Endothelial cell (in vitro differentiated cells): ENCODE measurements at places on chromosomes 11 and 22. TPM values are rescaled to one million over a fixed set of nuclear protein-coding genes. Genes with fewer than 3 reads are reported as not detected.

GRCh38 chr22:47768027-47768426, 1005.6 kb downstream of the TBC1D22A start:
- no peak overlapping the region for H3K27ac ChIP-seq
- peaks cover 3% of the 10 kb centered on the region for H3K27me3 ChIP-seq
- DNase-seq, result no peak
- no peaks in the 10 kb centered on the region for H3K4me1 ChIP-seq

- no peak overlapping the region for H3K27ac ChIP-seq
- H3K4me1 ChIP-seq, result no peaks in the 10 kb centered on the region
- peaks cover 5% of the 10 kb centered on the region for H3K27me3 ChIP-seq
- peaks cover 5% of the 10 kb centered on the region for H3K36me3 ChIP-seq
These were observed 6.7 kb downstream of the OR5AN1 start for GRCh38 chr11:59365232-59366018.

GRCh38 chr11:9206496-9206895, 58.7 kb downstream of the DENND5A start:
- no peak for DNase-seq
- H3K4me1 ChIP-seq, result peaks cover 4% of the 10 kb centered on the region
- peaks cover under 1% of the 10 kb centered on the region for H3K27me3 ChIP-seq
- H3K27ac ChIP-seq, result no peak overlapping the region
- no peak overlapping the region for H3K4me3 ChIP-seq

DNA sequence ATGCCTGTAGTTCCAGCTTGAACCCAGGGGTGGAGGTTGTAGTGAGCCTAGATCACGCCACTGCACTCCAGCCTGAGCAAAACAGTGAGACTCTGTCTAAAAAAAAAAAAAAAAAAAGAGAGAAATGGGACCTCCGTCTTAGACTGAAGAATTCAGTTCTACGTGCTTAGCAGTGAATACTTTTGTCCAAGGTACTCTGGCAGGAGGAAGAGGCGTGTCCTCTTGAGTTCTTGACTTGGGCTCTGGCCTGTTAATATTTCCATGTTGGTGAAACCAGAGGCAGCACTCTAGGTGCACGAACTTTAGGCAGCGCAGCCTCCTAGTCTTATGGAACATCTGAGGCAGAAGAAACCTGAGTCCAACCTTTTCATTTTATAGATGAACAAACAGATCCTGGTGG, 2.4 kb downstream of the HMBS start:
- DNase-seq, result no peak
- peaks cover 5% of the 10 kb centered on the region for H3K4me1 ChIP-seq
- H3K27me3 ChIP-seq, result peaks cover 4% of the 10 kb centered on the region
- no peak overlapping the region for H3K27ac ChIP-seq
- H3K36me3 ChIP-seq, result peaks cover 10% of the 10 kb centered on the region

GRCh38 chr11:62125881-62126280, 2.1 kb downstream of the INCENP start:
- H3K27me3 ChIP-seq, result peaks cover 8% of the 10 kb centered on the region
- peaks cover 9% of the 10 kb centered on the region for H3K36me3 ChIP-seq
- H3K27ac ChIP-seq, result peak overlapping the region; percentile 33
- peaks cover 17% of the 10 kb centered on the region for H3K4me1 ChIP-seq
- DNase-seq, result no peak

Gene YWHAH
- total RNA-seq, result 285 TPM

GRCh38 chr11:74438681-74439080, 28.7 kb downstream of the KCNE3 start:
- no peak overlapping the region for H3K4me3 ChIP-seq
- no peaks in the 10 kb centered on the region for H3K27me3 ChIP-seq
- H3K27ac ChIP-seq, result no peak overlapping the region
- no peak for DNase-seq
- no peaks in the 10 kb centered on the region for H3K4me1 ChIP-seq

GRCh38 chr11:106208760-106209159, 131.3 kb downstream of the AASDHPPT start:
- peaks cover 3% of the 10 kb centered on the region for H3K27me3 ChIP-seq
- H3K36me3 ChIP-seq, result no peaks in the 10 kb centered on the region
- H3K4me1 ChIP-seq, result no peaks in the 10 kb centered on the region
- H3K27ac ChIP-seq, result no peak overlapping the region
- no peak for DNase-seq

- peaks cover 4% of the 10 kb centered on the region for H3K27me3 ChIP-seq
- H3K27ac ChIP-seq, result no peak overlapping the region
- no peaks in the 10 kb centered on the region for H3K36me3 ChIP-seq
These were observed 27.9 kb upstream of the SMPD1 start for GRCh38 chr11:6362185-6362872.

Gene CHRDL2
- total RNA-seq, result 0.21 TPM

GRCh38 chr11:34840736-34841386, 75.3 kb downstream of the APIP start:
- DNase-seq, result no peak
- peaks cover 7% of the 10 kb centered on the region for H3K4me1 ChIP-seq
- H3K4me3 ChIP-seq, result no peak overlapping the region
- H3K27me3 ChIP-seq, result peaks cover 3% of the 10 kb centered on the region
- no peaks in the 10 kb centered on the region for H3K36me3 ChIP-seq
- H3K27ac ChIP-seq, result no peak overlapping the region

Gene GRK3
- 7.1 TPM for total RNA-seq

DNA sequence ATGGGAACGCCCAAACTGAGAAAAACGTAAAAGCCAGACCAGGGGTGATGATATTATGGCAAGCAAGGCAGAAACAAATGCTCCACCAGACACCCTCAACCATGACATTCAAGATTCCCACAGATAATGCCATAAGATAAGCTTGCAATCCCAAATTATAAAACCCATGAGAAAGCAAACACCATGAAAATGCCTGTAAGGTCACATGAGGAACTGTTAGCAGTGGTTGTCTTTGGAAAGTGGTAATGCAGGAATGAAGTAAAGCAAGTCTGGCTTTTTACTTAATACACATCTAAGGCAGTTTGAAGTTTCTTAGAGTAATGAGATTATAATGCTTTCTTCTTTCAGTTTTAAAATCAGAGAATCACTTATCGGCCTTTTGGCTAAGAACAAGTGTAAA, 111.0 kb downstream of the MN1 start:
- H3K27me3 ChIP-seq, result peaks cover 2% of the 10 kb centered on the region
- no peak overlapping the region for H3K27ac ChIP-seq
- H3K4me1 ChIP-seq, result peaks cover 7% of the 10 kb centered on the region

DNA sequence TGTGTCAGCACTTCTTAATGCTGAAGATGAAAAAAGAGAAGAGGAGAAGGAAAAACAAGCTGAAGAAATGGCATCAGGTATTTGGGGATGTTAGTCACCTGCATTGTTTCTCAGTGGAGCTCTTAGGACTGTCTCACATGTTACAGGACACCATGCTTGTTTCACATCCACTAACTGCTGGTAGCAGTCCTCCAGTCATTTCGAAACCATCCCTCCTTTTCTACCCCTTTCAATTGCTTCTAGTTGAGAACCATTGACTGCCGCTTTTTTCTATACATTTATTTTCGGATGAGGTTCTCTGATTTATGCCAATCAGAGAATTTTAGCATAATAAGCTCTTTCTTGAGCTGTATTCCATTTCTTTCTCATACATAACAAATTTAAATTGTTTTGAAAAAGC, 21.5 kb downstream of the BIRC2 start:
- no peak for DNase-seq
- H3K4me1 ChIP-seq, result peaks cover 18% of the 10 kb centered on the region
- peaks cover 43% of the 10 kb centered on the region for H3K36me3 ChIP-seq
- no peak overlapping the region for H3K27ac ChIP-seq
- no peaks in the 10 kb centered on the region for H3K27me3 ChIP-seq
- peak overlapping the region; percentile 3 for H3K4me3 ChIP-seq

- H3K27ac ChIP-seq, result no peak overlapping the region
- H3K27me3 ChIP-seq, result no peaks in the 10 kb centered on the region
- no peaks in the 10 kb centered on the region for H3K4me1 ChIP-seq
- no peak overlapping the region for H3K4me3 ChIP-seq
These were observed 18.3 kb upstream of the ZBED5 start for GRCh38 chr11:10876158-10876557.

DNA sequence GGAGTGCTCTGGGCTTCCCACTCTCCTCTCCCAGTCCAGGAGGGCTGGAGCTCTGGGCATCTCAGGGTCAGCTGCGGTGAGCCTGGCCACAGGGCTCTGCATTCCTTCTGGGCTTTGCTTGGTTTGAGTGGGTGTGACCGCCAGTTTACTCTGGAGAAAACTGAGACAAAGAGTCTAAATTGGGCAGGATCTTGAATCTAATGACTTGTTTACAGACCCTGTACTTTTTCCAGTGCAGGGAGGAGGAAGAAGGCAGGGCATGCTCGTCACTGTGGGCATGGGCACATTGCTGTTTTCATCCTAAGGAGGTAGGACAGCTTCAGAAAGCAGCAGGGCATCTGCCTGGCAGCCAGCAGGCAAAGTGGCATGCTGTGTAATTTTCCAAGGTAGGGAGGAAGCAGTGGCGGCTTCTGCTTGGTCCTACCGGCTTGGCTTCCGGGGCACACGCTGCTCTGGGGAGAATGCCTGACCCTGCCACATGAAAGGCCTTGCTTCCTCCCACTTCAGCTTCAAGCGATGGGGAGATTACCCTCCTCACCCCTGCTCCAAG, 22.9 kb downstream of the FLI1 start:
- peak overlapping the region; percentile 98 for H3K27ac ChIP-seq
- H3K4me1 ChIP-seq, result peaks cover 96% of the 10 kb centered on the region
- H3K4me3 ChIP-seq, result peak overlapping the region; percentile 71
- H3K36me3 ChIP-seq, result peaks cover 76% of the 10 kb centered on the region
- peaks cover 19% of the 10 kb centered on the region for H3K27me3 ChIP-seq
- DNase-seq, result no peak

DNA sequence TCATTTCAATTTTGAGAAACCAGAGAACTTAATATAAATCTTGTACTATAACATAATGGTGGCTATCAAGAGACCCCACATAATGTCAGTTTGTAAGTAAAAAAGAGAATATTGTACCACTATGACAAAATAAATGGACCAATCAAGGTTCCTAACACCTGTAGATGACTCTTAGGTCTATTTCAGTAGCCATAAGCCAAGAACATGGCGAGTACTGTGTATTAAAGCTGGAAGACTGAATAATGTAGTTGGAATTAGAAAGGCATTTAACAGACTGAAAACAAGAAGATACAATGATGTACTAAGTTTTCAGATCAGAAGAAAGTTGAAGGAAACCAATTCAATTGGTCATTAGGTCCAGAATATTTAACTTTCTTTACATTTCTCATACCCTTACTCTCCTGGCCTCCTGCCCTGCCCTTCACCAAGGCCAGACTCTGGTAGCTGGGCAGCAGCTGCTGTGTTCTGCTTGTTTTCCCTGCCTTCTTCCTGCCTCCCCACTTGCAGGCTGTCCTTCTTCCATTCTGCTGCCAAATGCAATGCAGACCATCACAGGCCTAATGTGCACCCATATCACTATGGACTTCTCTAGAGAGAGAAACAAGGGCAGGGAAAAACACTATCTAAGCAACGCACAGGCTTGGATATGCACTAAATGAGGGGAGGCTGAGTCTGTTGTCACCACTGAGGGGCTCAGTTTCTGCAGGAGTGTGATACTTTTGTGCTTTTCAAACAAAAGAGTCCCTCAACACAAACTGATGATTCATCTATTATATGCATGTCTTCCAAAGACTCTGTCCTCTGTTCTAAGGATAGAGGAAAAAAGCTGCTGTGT, 60.1 kb downstream of the RAB30 start:
- peaks cover 35% of the 10 kb centered on the region for H3K4me1 ChIP-seq
- H3K4me3 ChIP-seq, result no peak overlapping the region
- H3K36me3 ChIP-seq, result no peaks in the 10 kb centered on the region
- H3K27ac ChIP-seq, result peak overlapping the region; percentile 44
- peaks cover 5% of the 10 kb centered on the region for H3K27me3 ChIP-seq
- DNase-seq, result no peak

DNA sequence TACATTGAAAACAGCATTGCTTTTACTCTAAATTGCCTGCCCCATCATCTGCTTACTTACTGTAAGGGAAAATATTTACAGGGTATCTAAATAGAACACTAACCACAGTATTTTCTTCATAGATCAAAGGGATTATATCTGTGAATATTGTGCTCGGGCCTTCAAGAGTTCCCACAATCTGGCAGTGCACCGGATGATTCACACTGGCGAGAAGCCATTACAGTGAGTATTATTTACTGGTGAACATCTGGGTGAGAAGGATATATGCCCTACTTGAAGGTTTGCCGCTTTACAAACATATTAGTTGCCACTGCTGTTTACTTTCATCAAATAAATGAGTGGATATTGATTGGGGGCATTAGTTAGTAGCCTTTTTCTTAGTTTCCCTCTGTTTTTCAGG, 5.9 kb upstream of the CNTF start:
- no peak overlapping the region for H3K27ac ChIP-seq
- no peak overlapping the region for H3K4me3 ChIP-seq
- H3K36me3 ChIP-seq, result peaks cover 29% of the 10 kb centered on the region
- DNase-seq, result no peak
- H3K27me3 ChIP-seq, result peaks cover 2% of the 10 kb centered on the region

Gene KRTAP5-8
- not detected for total RNA-seq

DNA sequence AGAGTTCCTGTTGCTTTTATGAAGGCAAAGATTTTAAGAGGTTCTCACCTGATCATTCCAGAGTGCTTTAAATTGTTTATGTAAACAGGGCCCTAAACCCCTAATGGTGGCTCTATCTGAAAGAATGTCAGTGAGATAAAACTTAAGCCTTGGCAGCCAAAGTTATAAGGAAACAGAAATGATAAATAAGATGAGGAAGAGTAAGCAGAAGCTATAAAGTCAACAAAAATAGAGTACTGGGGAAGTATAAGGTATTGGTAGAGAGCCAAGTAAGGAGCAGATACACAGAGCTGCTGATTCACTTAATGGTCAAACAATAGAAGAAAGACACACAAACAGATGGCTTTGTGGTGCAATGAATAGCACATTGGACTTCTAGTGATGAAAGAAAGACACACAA, 37.9 kb downstream of the TMPRSS5 start:
- no peak overlapping the region for H3K27ac ChIP-seq
- no peaks in the 10 kb centered on the region for H3K27me3 ChIP-seq
- DNase-seq, result no peak
- H3K36me3 ChIP-seq, result no peaks in the 10 kb centered on the region
- H3K4me3 ChIP-seq, result no peak overlapping the region
- peaks cover 9% of the 10 kb centered on the region for H3K4me1 ChIP-seq

Gene OSBP2
- 3.0 TPM for total RNA-seq

DNA sequence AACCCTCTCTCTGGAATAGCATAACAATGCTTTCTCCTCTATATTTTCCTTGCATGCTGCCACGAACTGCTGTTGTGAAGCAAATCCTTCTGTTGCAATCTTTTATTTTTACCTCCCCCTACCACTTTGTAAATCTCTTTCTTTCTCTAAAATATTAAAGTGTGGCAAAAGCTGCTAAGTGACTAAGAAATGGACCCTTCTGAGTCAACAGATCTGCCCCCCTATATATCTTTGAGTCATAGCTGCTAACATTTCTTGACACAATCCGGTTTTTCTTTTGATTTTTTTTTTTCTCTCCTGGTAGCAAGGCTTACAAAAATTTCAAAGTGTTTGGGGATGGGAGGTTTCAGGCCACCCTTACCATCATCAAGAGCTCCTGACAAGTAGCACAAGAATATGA, 39.0 kb upstream of the KIRREL3 start:
- peaks cover 4% of the 10 kb centered on the region for H3K27me3 ChIP-seq
- no peaks in the 10 kb centered on the region for H3K36me3 ChIP-seq

GRCh38 chr11:37184326-37184725, 586.3 kb upstream of the RAG2 start:
- no peak overlapping the region for H3K4me3 ChIP-seq
- H3K27me3 ChIP-seq, result no peaks in the 10 kb centered on the region
- no peaks in the 10 kb centered on the region for H3K4me1 ChIP-seq
- no peaks in the 10 kb centered on the region for H3K36me3 ChIP-seq
